ENCODE measurements at places on chromosomes 11 and 22. TPM values are rescaled to one million over a fixed set of nuclear protein-coding genes. Genes with fewer than 3 reads are reported as not detected.

DNA sequence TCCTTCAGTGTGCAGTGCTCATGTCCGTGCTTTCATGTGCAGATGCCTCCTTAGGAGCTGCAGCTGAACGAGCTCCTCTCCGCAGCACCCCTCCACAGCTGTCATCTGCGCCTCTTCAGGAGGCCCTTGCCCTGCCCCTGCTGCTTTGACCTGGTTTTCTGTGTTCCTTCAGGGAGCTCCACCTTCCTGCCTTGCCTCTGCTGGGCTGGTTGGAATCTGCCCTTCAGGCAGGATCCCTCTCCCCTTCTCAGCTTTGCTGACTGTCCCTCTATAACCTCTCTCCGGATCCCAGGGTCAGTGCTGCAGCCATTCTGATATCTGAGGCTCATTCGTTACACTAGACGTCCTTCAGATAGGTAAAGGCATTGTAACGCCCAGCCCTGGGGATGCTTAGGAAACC, 67.9 kb downstream of the SCN3B start:
- DNase-seq: no peak

- no peak for DNase-seq
Observed at GRCh38 chr11:7413961-7414915, 71.1 kb upstream of the OLFML1 start.

SLC22A8 gene
- not detected for polyA plus RNA-seq

GRCh38 chr11:106409222-106409621, 331.8 kb downstream of the AASDHPPT start:
- no peak for DNase-seq

GRCh38 chr11:92329646-92330045, 105.0 kb downstream of the FAT3 start:
- DNase-seq: no peak

A4GALT gene
- polyA plus RNA-seq: 33.9 TPM

GRCh38 chr22:45769569-45770210, 98.1 kb downstream of the ATXN10 start:
- no peak for DNase-seq

- no peak for DNase-seq
Observed at GRCh38 chr22:30940685-30941362, 27.8 kb downstream of the MORC2 start.

TEAD1 gene
- polyA plus RNA-seq: 118 TPM

- DNase-seq: no peak
Observed at GRCh38 chr22:30602049-30602448, 4.9 kb upstream of the TCN2 start.

- peak; percentile 91 for DNase-seq
Observed at GRCh38 chr11:2888266-2888968, 2.8 kb upstream of the CDKN1C start.

CAPN5 gene
- polyA plus RNA-seq: 7.9 TPM

ROBO4 gene
- polyA plus RNA-seq: 34.6 TPM
